ENCODE measurements at places on chromosomes 6 and 20.

- no peak for DNase-seq
Observed at GRCh38 chr20:19992996-19993908, 23.9 kb upstream of the NAA20 start.

- DNase-seq = no peak
Observed at GRCh38 chr6:12436683-12437082, 146.5 kb downstream of the EDN1 start.

DNA sequence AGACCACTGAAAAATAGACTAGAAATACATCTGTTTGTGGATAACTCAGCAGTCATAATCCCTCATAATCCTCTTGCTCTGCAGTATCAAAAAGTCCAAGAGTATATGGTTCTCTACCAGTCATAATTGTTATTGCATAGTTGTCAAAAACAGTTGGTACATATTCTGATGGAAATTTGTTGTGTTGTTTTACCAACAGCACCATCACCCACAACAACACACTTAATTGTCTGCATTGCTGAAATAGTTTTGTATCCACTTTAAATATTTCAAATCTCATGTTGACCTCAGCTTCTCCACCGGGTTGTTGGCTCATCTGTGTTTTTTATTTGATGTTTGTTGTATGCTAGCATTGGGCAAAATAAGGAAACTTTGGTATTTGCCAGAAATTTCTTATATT lies 39.4 kb downstream of the ITCH start:
- DNase-seq = no peak

DNA sequence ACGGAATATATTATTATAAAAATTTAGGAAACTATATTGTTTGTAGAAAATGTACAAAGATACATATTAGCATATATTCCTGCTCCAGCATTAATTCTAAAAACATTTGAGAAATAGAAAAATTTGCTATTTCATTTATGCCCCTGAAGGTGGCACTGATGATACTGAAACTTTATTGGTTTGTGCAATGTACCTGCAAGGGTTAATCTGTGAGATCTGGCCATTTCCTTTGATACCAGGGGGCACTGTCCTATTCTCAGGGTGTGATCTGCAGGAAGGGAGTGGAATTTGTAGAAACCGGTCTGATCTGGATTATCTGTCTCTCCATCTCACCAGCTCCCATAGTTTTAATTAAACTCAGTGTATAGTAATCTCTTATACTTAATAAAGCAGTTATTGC lies 625.1 kb upstream of the IMPG1 start:
- DNase-seq = no peak

All from SK-N-MC (cell line).